Urinary bladder (tissue), 4 donors: ENCODE measurements at places on chromosomes 7 and 10. TPM values are rescaled to one million over a fixed set of nuclear protein-coding genes. Genes with fewer than 3 reads are reported as not detected.

GRCh38 chr10:3010334-3010733 is 57.0 kb upstream of the PFKP start:
- no peak for DNase-seq

DNA sequence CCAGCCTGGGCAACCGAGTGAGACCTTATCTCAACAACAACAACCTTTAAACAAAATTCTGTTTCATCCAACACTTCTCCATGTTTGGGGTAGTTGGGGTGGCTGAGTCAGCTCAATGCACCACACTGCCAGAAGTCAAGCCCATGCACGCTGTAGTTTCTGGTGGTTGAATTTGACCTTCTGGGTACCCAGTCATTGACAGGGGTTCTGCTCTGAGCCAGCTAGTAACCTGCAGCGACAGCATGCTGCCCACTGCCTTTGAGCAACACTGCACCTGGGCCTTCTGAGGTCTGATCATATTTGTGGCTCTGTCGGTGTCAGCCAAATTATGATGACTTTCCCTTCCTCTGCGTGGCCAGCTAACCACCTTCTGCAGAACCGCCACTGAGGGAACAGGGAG is 84.6 kb upstream of the ZNF438 start:
- DNase-seq = no peak

GRCh38 chr10:48251152-48251524 is 23.4 kb downstream of the FRMPD2 start:
- no peak for DNase-seq

- DNase-seq = no peak
These were observed 63.5 kb upstream of the PITRM1 start for GRCh38 chr10:3235996-3236510.

GRCh38 chr10:70112071-70112470 is 20.6 kb downstream of the AIFM2 start:
- no peak for DNase-seq

ICA1 gene
- polyA plus RNA-seq = 8.3 TPM
